ENCODE measurements at places on chromosomes 1 and 21.

- DNase-seq, result peak; percentile 71
Measured at GRCh38 chr1:161727256-161727924, 6.0 kb downstream of the FCRLB start.

DNA sequence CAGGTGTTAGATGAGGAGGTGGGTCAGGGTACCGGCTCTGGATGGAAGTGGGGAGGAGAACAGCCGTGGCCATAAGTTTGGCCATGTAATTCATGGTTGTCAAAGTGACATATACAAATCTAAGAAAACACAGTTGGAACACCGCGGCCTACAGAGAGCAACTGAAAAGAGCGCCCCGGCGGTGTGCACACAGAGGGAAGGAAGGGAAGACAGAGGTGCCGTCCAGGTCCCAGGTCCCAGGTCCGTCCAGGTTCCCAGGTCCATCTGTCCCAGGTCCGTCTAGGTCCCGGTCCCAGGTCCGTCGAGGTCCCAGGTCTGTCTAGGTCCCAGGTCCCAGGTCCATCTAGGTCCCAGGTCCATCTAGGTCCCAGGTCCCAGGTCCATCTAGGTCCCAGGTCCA, 4.5 kb upstream of the MRPL20 start:
- no peak for DNase-seq

- no peak for DNase-seq
Measured at GRCh38 chr1:55472784-55473183, 257.6 kb upstream of the USP24 start.

- no peak for DNase-seq
Measured at GRCh38 chr21:33775100-33775828, 133.0 kb downstream of the ITSN1 start.

DNA sequence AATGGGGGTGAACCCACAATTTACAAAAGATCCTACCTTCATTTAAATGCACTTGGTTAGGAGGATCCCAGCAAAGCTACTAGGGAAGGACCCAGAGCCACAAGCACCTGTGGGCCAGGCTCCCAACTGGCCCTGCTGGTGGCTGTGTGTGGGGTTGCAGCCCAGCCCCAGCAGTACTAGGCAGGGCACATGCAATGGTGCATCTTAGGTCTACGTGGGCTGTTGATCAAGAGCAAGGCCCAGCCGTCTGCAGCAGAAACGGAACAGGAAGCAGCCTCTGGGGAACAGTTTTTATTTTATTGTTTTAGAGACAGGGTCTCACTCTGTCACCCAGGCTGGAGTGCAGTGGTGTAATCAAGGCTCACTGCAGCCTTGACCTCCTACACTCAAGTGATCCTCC, 134.1 kb upstream of the RAB4A start:
- no peak for DNase-seq

DNA sequence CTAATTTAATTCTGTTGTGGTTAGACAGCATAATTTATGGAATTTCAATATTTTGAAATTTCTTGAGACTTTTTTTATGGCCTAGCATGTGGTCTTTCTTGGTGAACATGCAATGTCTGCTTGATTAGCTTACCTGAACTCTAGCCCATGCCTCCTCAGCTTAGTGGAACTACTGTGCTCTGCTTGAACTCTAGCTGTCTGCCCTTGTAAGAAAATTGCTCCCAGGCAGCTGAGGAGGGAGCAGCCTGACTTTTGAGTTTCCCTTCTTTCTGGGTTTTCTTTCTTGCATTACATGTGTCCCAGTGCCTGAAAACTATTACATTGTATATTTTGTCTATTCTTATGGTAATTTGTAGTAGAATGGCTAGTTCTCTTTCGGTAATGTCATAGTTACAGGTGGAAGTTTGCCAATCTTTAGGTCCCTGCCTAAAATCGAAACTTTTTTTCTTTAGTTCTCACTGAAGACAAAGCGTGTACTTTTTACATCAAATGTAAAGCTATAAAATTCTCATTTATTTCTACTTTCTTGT, 105.3 kb downstream of the MAST2 start:
- DNase-seq, result no peak

DNA sequence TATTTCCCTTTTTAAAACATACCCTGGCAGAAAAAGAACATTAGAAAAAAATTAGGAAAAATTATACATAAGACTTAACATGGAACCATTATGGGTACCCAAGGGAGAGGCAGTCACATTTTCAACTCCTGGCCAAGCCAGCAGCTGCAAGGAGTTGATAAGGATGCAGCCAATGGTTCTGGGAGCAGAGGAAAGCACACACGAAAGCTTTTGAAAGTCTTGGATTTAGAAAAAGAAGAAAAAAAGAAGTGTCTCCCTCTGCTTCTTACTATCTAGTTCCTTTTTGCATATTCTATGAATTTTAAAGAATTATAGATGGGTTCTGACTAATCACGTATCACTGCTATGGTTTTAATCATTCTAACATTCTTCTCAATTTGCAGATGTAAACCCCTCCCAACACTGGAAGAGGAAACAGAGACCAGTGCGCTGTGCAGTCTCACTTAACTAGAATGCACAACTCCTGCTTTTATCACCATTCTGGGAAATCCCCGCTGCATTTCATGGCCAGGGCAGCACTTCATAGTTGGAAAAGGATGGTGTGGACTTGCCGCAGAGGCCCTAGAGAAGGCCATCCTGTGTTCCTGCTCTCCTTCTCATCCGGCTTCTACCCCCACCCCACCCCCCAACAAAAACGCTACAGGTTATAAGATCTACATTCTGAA, 2.7 kb upstream of the CD58 start:
- no peak for DNase-seq

GRCh38 chr1:163035446-163036249, 33.5 kb upstream of the RGS4 start:
- DNase-seq, result peak; percentile 96

- no peak for DNase-seq
Measured at GRCh38 chr1:105072446-105072845, 1322.7 kb downstream of the AMY1C start.

DNA sequence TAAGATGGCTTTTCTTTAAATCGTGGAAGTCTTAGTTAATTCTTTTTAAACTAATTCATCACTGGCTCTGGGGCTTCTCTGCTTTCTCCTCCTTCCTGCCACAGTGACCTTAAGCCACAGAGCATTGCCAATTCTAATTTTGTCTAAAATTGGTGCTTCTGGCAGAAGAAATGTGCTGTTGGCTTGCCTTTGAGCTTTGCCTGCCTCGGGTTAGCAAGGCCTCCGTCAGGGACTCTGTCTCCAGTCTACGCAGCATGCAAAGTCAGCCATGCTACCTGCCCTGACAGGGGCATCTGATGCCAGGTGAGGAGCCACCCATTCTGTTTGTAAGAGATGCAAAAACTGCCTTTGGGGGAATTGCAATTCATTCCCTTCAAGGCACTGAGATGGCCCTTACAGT, 25.2 kb downstream of the CLDN14 start:
- DNase-seq, result no peak

DNA sequence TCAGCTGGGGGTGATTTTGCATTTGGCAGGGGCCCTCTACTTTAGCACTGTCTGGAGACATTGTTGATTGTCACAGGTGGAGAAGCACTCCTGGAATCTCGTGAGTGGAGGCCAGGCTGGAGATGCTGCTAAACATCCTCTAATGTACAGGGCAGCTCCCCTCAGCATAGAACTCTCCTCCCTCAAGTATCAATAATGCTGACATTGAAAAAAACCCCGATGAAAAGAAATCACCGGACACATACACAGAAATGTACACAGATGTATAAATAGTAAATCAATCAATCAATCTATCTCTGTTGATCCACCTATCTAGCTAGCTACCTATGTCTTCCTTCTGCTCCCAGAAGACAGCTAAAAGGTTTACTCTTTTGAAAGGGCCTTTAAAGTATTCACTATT, 89.4 kb upstream of the KCNJ15 start:
- no peak for DNase-seq

DNA sequence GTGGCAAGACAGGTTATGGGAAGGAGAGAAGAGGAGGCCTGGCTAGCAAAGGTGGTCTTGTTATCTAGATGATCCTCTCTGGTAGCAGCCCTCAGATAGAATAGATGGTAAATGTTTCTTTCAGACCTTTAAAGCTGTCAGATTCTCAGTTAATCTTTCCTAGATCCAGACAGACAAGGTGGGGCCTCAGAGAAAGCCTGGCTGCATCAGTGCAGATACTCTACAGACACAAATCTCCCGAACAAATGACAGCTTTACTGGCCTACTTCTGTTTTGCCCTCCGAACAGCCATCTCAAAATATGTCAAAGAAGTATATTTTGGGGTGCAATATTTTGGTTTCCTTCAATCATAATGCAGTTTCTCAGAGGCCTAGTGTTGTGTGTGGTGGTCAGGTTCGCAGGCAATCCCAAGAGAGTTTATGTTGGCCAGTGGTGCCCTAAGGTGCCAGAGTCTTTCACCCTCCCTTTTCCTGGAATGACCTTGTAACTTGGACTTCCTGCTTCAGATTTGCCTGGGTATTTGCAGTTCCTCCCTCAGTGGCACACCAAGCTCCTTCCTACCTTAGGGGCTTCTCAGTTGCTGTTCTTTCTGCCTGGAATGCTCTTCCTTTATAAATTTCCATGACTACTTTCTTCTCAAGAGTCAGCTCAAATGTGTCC, 7.0 kb downstream of the LRRC8B start:
- no peak for DNase-seq

- no peak for DNase-seq
Measured at GRCh38 chr1:165468253-165468652, 23.3 kb upstream of the RXRG start.

GRCh38 chr1:3102641-3103040, 33.6 kb downstream of the PRDM16 start:
- no peak for DNase-seq

DNA sequence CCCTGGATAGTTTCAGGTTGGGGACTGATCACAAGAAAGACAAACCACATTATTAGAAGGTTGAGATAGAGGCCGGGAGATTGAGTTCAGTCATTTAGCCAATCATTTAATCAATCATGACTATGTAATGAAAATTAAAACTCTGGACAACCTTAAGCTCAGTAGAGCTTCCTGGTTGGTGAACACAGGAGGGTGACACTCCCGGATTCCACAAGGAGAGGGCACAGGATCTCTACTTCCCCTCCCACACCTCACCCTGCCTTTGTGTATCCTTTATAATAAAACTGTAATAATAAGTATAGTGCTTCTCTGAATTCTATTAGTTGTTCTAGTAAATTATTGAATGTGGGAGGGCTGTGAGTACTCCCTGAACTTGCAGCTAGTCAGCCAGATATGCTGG, 150.1 kb downstream of the PIK3R3 start:
- DNase-seq, result no peak

GRCh38 chr1:50703240-50703639, 256.8 kb downstream of the FAF1 start:
- DNase-seq, result no peak

DNA sequence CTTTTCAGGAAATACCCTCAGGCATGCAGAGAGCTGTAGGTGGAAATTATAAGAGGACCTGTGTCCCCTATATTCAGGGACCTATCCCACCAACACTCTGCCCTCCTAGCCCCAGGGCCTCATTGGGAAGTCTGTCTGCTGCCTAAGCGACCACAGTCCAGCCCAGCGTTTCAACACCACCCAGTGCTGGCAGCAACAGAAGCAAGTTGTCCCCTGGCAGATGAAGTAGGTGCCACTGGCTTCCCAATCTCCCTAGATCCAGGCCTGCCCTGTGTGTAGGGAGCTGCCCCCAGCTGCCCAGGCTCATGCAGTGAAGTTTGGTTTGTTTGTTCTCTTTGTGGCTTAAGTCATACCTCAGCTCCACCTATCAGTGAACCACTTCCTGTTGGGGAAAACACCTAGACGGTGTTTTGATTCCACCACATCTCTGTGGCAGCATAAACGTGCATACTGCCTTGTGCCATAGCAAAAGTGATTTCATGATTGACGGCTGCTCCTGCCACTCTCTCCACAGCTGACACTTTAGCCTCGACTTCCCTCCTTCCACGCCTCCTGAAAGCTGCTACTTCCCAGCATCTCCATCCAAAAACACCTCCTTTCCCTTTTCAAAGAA, 8.1 kb upstream of the LEFTY1 start:
- no peak for DNase-seq

GRCh38 chr1:70498666-70499065, 87.6 kb downstream of the CTH start:
- no peak for DNase-seq

DNA sequence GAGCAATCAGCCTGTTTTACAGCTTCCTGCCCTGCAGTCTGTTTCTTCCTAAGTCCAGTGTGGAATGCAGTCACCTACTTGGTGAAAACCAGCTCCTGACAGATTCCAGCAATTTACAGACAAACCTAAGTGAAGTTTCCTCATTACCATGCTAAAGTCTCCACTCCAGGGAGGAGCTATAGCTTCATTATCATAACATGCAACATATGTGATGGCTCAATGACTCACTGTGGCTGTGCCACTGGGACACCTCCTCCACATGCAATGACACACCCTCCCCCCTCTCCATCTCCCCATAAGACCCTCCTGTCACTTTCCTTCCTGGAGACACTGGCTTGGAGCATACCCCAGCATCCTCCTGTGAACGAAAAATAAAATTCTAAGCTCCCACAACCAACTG, 125.2 kb downstream of the MAP3K21 start:
- DNase-seq, result no peak

DNA sequence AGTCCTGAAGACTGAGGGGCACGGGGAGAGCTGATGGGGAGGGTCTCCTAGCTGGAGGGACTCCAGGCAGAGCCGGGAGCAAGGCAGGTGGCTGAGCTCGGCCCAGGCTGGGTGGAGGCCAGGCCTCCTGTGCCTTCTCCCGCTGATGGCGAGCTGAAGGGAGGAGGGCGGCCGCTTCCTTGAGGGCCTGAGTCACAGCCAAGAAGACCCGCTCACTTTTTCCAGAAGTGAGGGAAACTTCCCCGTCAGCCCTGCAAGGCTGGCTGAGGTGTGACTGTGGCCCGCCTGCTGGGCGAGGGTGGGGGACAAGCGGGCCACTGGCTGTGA, 1.7 kb upstream of the VWA1 start:
- no peak for DNase-seq

GRCh38 chr21:45864436-45864835, 117.1 kb upstream of the COL6A1 start:
- no peak for DNase-seq

DNA sequence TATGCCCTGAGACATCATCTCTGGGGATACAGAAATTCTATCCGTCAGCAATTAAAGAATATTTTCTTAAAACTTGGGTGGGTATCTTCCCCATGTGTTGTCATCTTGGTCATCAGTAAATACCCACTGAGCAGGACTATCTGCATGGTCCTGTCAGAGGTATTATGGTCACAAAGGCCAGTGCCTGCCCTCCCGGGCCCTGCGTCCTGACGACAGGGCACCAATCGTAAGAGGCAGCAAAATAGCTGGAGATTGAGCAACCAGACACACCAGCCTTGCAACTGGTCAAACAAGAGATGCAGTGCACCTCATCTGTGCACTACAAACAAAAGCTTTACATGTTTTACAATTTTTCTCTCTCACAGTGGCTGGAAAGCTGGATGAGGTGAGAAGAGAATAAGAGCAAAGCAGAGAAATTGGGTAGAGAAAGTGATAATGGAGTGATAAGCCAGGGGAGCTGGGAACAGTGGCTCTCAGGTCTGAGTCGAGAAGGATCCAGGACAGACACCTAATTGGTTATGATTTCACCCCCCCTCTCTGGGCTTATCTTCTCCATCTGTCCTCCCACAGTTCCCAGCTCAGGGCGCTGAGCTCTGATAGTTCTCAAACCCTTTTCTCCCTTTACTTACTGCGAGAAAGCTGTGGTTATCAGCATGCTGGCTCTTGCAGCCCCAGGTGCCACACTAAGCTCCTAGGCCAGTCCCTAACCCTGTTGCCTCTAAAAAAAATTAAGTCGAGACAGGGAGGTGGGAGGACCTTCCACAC, 8.8 kb upstream of the SRP9 start:
- no peak for DNase-seq

GRCh38 chr1:40650075-40650474, 15.4 kb downstream of the RIMS3 start:
- no peak for DNase-seq

GRCh38 chr1:41913014-41913413, 5.7 kb downstream of the HIVEP3 start:
- DNase-seq, result no peak
